Fibroblast of lung (primary cell): ENCODE measurements at places on chromosomes 6 and 20. TPM values are rescaled to one million over a fixed set of nuclear protein-coding genes. Genes with fewer than 3 reads are reported as not detected.

GRCh38 chr20:51831866-51832265, 29.5 kb upstream of the SALL4 start:
- H3K4me3 ChIP-seq, result no peak overlapping the region
- H3K27me3 ChIP-seq, result no peaks in the 10 kb centered on the region
- no peak for DNase-seq

DNA sequence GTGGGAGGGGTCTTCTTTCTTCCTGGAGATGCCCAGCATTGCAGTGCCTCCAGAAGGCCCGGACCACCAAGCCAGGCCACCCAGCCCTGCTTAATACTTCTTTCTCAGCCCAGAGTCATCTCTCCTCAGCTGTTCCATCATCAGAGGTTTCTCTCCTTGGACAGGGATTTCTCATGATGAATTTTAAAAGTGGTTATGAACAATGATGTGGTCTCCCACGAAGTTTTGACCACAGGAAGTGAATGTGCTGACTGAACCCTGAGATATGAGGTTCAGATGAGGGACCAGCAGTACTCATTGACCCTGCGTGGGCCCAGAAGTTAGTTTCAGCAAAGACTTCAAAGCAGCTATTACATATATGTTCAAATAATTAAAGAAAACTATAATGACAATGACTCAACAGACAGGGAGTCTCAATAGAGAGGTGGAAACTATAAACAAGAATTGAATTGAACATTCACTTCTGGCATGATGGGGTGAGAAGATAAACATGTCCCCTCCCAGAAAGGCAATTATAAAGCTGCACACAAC, 114.5 kb upstream of the SLC22A16 start:
- H3K4me3 ChIP-seq, result no peak overlapping the region
- no peaks in the 10 kb centered on the region for H3K36me3 ChIP-seq
- H3K27ac ChIP-seq, result no peak overlapping the region
- no peaks in the 10 kb centered on the region for H3K4me1 ChIP-seq
- DNase-seq, result peak; percentile 4

- no peak overlapping the region for H3K4me3 ChIP-seq
- no peak for DNase-seq
- no peak overlapping the region for H3K27ac ChIP-seq
- peaks cover 4% of the 10 kb centered on the region for H3K27me3 ChIP-seq
- no peaks in the 10 kb centered on the region for H3K36me3 ChIP-seq
Observed at GRCh38 chr6:14149053-14149738, 31.6 kb downstream of the CD83 start.

GRCh38 chr6:138302554-138302953, 75.2 kb upstream of the SMIM28 start:
- H3K27me3 ChIP-seq, result no peaks in the 10 kb centered on the region
- DNase-seq, result no peak
- H3K36me3 ChIP-seq, result no peaks in the 10 kb centered on the region
- H3K27ac ChIP-seq, result no peak overlapping the region

- H3K36me3 ChIP-seq, result no peaks in the 10 kb centered on the region
- H3K27me3 ChIP-seq, result no peaks in the 10 kb centered on the region
- H3K4me3 ChIP-seq, result no peak overlapping the region
- H3K4me1 ChIP-seq, result no peaks in the 10 kb centered on the region
- no peak for DNase-seq
Observed at GRCh38 chr6:105310947-105311346, 91.9 kb downstream of the PREP start.

DNA sequence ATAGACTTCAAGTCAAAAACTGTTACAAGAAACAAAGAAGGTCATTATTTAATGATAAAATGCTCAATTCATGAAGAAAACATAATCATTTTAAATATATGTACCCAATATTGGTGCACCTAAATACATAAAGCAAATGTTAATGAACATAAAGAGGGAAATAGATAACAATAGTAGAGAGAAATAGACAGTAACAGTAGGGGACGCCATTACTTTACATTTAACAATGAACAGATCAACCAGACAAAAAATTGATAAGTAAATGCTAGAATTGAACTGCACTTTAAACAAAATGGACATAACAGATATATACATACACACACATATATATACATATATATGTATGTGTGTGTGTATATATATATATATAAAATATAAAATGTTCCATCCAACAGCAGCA, 37.4 kb downstream of the IL22RA2 start:
- no peaks in the 10 kb centered on the region for H3K36me3 ChIP-seq
- no peaks in the 10 kb centered on the region for H3K4me1 ChIP-seq
- H3K27ac ChIP-seq, result no peak overlapping the region
- peaks cover 3% of the 10 kb centered on the region for H3K27me3 ChIP-seq
- no peak overlapping the region for H3K4me3 ChIP-seq

GRCh38 chr6:17101422-17102257, at the start of gene STMND1:
TSS of gene STMND1 (plus strand) at chr6:17102050. CDS start at chr6:17102258, 208 bp downstream.
- peak within 1 kb of the TSS; percentile 41 for H3K4me3 ChIP-seq
- peaks cover 11% of the 10 kb centered on the region for H3K27me3 ChIP-seq
- peak; percentile 18 for DNase-seq
- no peak within 1 kb of the TSS for H3K27ac ChIP-seq
- H3K36me3 ChIP-seq, result no peaks in the 10 kb centered on the region

The CLIC5 gene
- 0.03 TPM in 1 of 2 replicates, not detected in the other for polyA plus RNA-seq

The ASF1A gene
- 16.5 and 21.4 TPM in 2 replicates for polyA plus RNA-seq
